ENCODE measurements at places on chromosomes 1 and 21.

- peak; percentile 19 for DNase-seq
- no peaks in the 10 kb centered on the region for H3K27me3 ChIP-seq
- H3K4me3 ChIP-seq: no peak overlapping the region
- no peaks in the 10 kb centered on the region for H3K36me3 ChIP-seq
- H3K4me1 ChIP-seq: no peaks in the 10 kb centered on the region
- no peak overlapping the region for H3K27ac ChIP-seq
These were observed 9.4 kb downstream of the COL6A1 start for GRCh38 chr21:45990741-45991605.

DNA sequence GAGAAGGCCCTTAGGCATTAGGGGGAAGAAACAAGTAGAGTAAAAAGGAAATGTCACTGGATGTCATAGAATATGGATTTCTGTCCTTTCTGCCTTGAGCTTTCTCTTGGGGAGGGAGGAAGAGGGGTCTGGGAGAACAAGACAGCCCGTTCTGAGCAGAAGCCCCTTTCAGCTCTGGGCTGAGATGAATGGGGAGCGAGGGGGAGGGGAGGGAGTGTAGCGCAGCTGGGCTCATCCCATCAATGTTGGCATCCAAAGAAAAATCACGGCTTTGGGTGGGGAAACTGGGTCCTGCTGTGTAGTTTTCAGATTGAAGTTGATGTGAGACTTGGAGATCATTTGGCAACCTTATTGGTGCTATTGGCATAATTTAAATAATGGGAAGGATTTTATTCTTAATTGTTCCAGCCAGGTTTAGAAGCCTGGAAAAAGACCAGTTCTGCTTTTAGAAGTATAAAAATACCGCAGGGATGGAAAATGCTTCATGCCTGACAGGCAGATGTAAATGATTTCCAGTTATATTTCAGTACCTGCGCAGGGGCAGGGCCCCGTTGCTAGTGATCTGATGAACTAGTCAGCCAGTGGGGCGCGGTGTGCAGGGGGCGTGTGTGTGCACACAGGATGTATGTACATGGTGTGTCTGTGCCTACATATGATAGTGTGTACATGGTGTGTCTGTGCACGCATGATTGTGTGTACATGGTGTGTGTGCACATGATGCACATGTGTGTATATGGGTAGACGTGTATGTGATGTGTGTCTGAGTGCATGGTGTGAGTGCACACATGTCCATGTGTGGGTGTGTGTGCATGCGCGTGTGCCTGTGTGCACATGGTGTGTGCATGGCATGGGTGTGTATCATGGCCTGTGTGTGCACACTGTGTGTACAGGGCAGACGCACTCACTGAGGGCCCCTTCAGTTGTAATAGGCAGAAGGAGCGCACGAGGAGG, 36.0 kb downstream of the ABCG1 start:
- no peaks in the 10 kb centered on the region for H3K36me3 ChIP-seq
- DNase-seq: peak; percentile 17
- no peaks in the 10 kb centered on the region for H3K27me3 ChIP-seq
- H3K27ac ChIP-seq: no peak overlapping the region

DNA sequence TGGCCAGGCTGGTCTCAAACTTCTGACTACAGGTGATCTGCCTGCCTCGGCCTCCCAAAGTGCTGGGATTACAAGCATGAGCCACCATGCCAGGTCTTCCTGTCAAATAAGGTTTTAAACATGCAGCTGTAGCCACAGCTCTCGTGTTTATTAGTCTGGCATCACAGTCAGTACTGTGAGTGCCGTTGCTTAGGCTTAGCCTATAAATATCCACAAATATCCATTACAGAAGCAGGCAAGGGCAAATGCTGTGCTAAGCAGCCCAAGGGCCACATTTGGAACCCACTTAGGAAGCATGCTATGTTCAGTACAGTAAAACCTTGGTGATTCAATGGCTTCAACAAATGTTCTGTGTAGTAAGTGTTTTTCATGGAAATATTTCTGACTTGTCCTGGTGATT, 75.9 kb downstream of the KIF1B start:
- H3K27ac ChIP-seq: peak overlapping the region; percentile 80
- peaks cover 89% of the 10 kb centered on the region for H3K36me3 ChIP-seq
- no peaks in the 10 kb centered on the region for H3K27me3 ChIP-seq
- no peak overlapping the region for H3K4me3 ChIP-seq

- H3K27me3 ChIP-seq: no peaks in the 10 kb centered on the region
- peak; percentile 87 for DNase-seq
- peaks cover 30% of the 10 kb centered on the region for H3K36me3 ChIP-seq
- peak within 1 kb of the TSS; percentile 92 for H3K4me3 ChIP-seq
- H3K4me1 ChIP-seq: peaks cover 28% of the 10 kb centered on the region
These were observed at the start of gene CDC42SE1 for GRCh38 chr1:151059109-151060006. Gene CDC42SE1 (minus strand): TSS chr1:151059622. CDS start chr1:151055730, 3,892 bp downstream.

GRCh38 chr1:54324251-54325140, 81.7 kb downstream of the SSBP3 start:
- H3K27me3 ChIP-seq: no peaks in the 10 kb centered on the region
- no peak overlapping the region for H3K27ac ChIP-seq
- no peak overlapping the region for H3K4me3 ChIP-seq
- H3K36me3 ChIP-seq: no peaks in the 10 kb centered on the region
